NCI-H1417 treated with DMSO at 0.1 percent for 48 hours (cell line): ENCODE measurements at places on chromosomes 7 and 10.

DNA sequence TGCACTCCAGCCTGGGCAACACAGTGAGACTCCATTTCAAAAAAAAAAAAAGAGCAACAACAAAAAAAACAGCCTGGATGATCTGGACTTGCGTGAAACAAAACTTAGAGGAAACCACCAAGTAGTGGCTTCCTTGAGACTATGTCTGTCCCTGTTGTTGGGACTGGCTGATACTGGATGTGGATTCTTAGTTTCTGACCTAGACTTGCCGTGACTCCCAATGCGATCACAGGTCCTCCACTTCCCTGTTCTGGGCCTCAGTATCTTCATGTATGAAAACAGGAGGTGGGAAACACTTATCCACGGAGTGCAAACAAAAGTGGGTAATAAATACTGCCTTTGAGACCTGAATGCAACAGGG, 125.7 kb downstream of the PRPF18 start:
- DNase-seq, result no peak

DNA sequence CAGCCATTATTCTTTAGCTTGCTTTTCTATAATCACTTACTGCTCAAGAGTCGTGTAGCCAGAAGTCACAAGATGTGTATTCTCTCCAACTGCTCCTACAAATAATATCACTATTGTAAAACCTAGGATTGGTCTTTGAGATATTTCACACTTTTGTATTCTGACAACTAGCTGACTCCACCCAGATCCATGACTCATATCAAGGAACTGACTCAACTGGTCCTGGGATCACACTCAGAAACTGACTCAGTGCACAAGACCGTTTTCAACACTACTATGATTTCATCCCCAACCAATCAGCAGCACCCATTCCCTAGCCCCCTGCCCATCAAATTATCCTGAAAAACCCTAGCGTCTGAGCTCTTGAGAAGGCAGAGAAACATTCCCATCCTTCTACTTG, 56.5 kb upstream of the ORC5 start:
- DNase-seq, result no peak

GRCh38 chr10:118832241-118832651, 77.5 kb upstream of the CACUL1 start:
- DNase-seq, result no peak

GRCh38 chr7:143458263-143458662, 15.0 kb downstream of the TAS2R60 start:
- no peak for DNase-seq

DNA sequence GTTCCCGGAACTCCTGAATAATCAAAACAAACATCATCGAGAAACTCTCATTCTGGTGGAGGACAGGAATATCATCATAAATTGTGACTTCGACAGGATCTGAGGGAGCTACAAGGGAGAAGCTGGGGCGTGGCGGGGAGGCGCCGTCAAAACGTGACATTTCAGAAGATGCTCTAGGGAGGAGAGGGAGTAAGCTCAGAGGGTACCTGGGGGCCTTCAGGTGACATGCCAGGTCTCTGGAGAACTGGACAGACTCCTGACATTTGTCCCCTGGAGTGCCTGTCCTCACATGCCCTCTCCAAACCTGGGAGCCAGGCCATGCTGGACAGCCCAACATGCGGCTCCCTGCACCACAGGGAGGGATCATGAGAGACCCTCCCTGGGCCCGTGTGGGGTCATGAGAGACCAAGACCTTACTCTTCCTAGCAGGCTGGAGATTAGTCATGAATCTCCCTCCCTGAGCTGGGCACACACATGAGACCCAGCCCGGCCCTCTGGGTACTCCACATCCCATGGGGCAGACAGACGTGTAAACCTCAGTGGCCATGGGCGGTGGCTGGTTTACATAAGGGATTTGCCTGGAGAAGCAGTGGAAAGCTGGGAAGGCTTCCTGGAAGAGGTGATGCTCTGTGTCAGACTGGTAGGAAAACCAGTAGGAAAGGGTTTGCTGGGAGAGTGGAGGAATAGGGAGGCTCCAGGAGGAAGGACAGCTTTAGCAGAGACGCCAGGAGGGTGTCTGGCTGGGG, 81.0 kb downstream of the MYL10 start:
- no peak for DNase-seq

DNA sequence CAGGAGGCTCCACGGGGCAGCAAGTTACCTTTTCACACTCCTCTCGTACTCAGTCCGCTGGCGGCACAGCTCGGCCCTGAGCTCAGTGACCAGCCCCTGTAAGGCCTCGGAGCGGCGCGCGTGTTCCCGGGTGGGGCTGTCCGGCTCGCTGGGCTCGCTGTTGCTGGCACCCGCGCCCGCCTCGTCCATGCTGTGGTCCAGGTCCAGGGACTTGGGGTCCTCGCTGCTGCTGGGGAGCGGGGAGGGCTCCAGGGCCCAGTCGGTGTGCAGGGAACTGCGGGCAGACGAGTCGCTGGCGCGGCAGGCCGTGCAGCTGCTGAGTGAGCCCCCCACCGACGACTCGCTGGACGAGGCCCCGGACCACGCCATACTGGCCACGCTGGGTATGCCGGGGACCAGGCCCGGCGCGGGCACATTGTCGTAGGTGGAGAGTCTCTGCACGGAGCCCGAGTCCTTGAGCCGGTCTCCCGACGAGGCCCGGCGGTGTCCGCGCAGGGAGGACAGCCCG, 143.8 kb downstream of the MAPK8 start:
- no peak for DNase-seq

- no peak for DNase-seq
Observed at GRCh38 chr10:131889755-131890154, 11.1 kb upstream of the PPP2R2D start.

- DNase-seq, result no peak
Observed at GRCh38 chr7:102415685-102416225, 17.6 kb upstream of the ORAI2 start.

DNA sequence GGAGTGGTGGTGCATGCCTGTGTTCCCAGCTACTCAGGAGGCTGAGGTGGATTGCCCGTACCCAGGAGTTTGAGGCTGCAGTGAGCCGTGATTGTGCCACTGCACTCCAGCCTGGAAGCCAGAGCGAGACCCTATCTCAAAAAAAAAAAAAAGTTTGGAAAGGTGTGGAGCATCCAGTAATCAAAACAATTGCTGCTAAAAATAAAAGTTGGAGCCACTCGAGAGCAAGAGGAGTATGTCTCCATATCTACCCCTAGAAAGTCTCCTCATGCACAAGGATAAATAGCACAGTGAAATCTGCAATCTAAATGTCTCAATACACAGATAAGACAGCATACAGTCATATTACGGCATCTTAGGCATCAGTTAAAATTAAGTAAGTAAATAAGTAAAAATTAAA, 81.5 kb upstream of the NEBL start:
- no peak for DNase-seq

DNA sequence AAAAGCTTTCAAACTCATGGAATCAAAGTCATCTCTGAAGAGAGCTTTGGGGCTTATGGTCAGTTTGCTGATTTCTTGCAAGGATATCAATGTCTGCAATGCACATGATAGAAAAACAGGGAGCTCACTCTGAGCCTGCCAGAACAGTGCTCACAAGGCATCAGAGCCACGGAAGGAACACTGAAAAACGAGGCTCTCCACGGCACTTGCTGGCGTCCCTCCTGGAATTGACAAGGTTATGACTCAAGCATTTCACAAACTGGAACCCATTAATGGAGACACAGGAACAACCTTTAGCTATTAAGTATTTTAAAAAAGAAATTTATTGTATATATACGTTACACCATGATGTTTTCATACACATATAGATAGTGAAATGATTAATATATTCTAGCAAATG, 266.3 kb downstream of the KCND2 start:
- DNase-seq, result no peak

- no peak for DNase-seq
Observed at GRCh38 chr10:113704637-113705343, 25.1 kb downstream of the CASP7 start.

DNA sequence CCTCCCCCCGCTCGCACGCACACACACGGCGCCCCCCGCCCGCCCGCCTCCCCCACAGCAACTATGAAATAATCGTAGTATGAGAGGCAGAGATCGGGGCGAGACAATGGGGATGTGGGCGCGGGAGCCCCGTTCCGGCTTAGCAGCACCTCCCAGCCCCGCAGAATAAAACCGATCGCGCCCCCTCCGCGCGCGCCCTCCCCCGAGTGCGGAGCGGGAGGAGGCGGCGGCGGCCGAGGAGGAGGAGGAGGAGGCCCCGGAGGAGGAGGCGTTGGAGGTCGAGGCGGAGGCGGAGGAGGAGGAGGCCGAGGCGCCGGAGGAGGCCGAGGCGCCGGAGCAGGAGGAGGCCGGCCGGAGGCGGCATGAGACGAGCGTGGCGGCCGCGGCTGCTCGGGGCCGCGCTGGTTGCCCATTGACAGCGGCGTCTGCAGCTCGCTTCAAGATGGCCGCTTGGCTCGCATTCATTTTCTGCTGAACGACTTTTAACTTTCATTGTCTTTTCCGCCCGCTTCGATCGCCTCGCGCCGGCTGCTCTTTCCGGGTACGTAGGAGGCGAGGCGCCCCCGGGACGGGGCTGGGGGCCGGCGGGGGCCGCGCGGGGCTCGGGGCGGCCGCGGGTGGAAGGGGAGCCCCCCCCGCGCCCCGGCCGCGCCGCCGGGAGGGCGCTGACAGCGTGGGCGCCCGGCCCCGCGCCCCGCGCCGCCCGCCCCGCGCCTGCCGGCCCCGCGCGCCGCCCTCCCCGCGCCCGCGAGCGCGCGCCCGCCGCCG, 441 bp downstream of the BMI1 start:
- DNase-seq, result no peak

- no peak for DNase-seq
Observed at GRCh38 chr7:6705959-6706665, 635 bp downstream of the ZNF12 start.
